Osteoblast (primary cell): ENCODE measurements at places on chromosomes 3 and 15. TPM values are rescaled to one million over a fixed set of nuclear protein-coding genes. Genes with fewer than 3 reads are reported as not detected.

FBXL2 gene
- 23.2 and 23.6 TPM in 2 replicates for total RNA-seq

GRCh38 chr15:40102897-40103858 is 5.5 kb downstream of the BMF start:
- H3K27me3 ChIP-seq, result no peaks in the 10 kb centered on the region
- H3K27ac ChIP-seq, result peak overlapping the region; percentile 40
- H3K4me1 ChIP-seq, result peaks cover 49% of the 10 kb centered on the region
- DNase-seq, result peak; percentile 97
- H3K4me3 ChIP-seq, result peak overlapping the region; percentile 18
- no peaks in the 10 kb centered on the region for H3K36me3 ChIP-seq

DNA sequence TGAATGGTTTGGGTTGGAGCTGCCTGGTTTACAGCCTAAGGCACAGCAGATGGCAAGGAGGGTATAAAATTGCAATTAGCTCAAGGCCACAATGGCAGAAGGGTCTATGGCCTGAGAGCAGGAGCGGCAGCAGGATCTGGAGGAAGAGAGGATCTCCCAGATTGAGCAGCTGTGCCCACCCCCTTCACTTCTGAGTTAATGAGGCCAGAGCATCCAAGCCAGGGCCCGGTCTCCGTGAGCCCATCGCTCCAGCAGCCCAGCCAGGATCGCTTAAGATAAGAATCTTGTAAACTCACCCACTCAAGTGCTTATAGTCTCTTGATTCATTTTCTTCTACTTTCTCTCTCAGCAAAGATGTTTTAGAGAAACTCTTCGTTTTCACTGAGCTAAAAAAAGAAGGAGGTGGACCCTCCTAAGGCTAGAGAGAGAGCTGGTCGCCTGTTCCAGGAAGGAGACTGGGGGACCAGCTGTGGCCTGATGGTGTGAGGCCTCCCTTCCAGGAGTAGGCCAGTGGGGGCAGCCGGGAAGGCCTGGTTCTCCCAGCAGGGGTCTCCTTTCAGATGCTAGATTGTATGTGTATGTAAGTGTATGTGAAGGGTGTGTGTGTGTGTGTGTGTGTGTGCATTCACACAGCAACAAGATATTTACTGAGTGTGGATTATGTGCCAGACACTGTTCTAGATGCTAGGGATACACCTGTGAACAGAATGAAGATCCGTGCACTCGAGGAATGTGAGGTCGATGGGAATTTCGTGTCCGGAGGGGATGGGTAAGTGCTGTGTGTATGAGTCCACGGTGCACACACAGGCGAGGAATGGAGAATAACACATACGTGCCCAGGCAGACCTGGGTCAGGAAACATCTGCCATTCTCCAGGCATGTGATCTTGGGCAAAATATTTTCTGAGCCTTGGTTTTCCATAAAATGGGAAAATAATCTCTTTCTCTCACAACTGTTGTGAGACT is 18.6 kb downstream of the MAGEF1 start:
- no peak overlapping the region for H3K4me3 ChIP-seq
- DNase-seq, result peak; percentile 77
- no peaks in the 10 kb centered on the region for H3K27me3 ChIP-seq
- no peaks in the 10 kb centered on the region for H3K36me3 ChIP-seq

DNA sequence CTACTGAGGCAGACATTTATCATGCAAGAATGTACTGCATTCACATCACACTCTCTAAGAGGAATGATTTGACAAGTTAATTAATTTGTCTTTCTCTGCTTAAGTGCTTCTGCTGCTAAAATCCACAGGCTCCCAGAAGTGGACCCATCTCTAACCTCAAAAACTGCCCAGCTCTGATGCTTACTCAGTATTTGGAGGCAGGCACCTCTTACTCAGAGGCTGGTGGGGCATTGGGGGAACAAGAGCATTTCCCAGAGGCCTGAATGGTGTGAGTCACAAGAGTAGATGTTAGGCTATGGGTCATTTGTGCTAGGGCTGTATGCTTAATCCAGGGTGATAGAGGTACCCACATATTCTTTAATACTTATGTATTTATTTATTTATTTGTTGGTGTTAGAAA is 34.4 kb upstream of the HCN4 start:
- H3K27me3 ChIP-seq, result no peaks in the 10 kb centered on the region
- H3K4me1 ChIP-seq, result peaks cover 9% of the 10 kb centered on the region
- no peak overlapping the region for H3K27ac ChIP-seq
- no peak overlapping the region for H3K4me3 ChIP-seq

CHRD gene
- 0.29 and 0.36 TPM in 2 replicates for total RNA-seq

- no peak for DNase-seq
- H3K4me1 ChIP-seq, result no peaks in the 10 kb centered on the region
- H3K27me3 ChIP-seq, result no peaks in the 10 kb centered on the region
- no peak overlapping the region for H3K27ac ChIP-seq
These were observed 233.2 kb downstream of the FGF12 start for GRCh38 chr3:192494174-192494573.

GRCh38 chr3:184825121-184825820 is 13.3 kb downstream of the VPS8 start:
- H3K27me3 ChIP-seq, result no peaks in the 10 kb centered on the region
- H3K27ac ChIP-seq, result no peak overlapping the region
- no peaks in the 10 kb centered on the region for H3K4me1 ChIP-seq
- peaks cover 2% of the 10 kb centered on the region for H3K36me3 ChIP-seq
- H3K4me3 ChIP-seq, result no peak overlapping the region

- no peak overlapping the region for H3K27ac ChIP-seq
- no peaks in the 10 kb centered on the region for H3K27me3 ChIP-seq
- no peaks in the 10 kb centered on the region for H3K36me3 ChIP-seq
- H3K4me3 ChIP-seq, result no peak overlapping the region
- DNase-seq, result no peak
These were observed 274.7 kb downstream of the PDCD6IP start for GRCh38 chr3:34073111-34073510.

STARD9 gene
- total RNA-seq, result 9.4 and 13.0 TPM in 2 replicates

DNA sequence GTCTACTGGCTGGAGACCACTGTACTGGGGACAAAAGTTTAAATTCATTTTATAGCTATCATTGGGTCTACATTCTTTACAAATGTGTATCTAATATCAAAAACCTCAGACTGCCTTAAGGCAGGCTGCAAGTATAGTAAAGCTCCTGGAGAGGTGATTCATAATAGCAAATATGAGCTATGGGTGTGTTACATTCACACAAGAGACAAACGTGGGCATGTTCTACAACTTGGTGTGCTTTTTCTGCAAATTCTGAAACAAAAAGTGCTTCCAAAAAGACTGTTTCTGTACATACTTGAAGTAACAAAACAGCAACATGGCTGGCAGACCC is 1101.4 kb downstream of the ROBO1 start:
- no peak overlapping the region for H3K4me3 ChIP-seq
- no peaks in the 10 kb centered on the region for H3K27me3 ChIP-seq
- H3K27ac ChIP-seq, result no peak overlapping the region
- H3K36me3 ChIP-seq, result peaks cover 8% of the 10 kb centered on the region

CADPS gene
- total RNA-seq, result 3.2 TPM in 1 of 2 replicates, not detected in the other

HCLS1 gene
- 2.9 and 4.1 TPM in 2 replicates for total RNA-seq

GPR149 gene
- not detected in 2 replicates for total RNA-seq

- H3K4me3 ChIP-seq, result no peak overlapping the region
- H3K4me1 ChIP-seq, result no peaks in the 10 kb centered on the region
- no peaks in the 10 kb centered on the region for H3K27me3 ChIP-seq
- no peaks in the 10 kb centered on the region for H3K36me3 ChIP-seq
- no peak for DNase-seq
These were observed 141.4 kb downstream of the ADAMTS17 start for GRCh38 chr15:100200287-100200880.

PATL2 gene
- 1.8 and 2.7 TPM in 2 replicates for total RNA-seq
